SHP77 (cell line): ENCODE measurements at places on chromosomes 2 and 18.
A peak's percentile ranks its signal among the peaks of the same experiment; 100 is the strongest.

DNA sequence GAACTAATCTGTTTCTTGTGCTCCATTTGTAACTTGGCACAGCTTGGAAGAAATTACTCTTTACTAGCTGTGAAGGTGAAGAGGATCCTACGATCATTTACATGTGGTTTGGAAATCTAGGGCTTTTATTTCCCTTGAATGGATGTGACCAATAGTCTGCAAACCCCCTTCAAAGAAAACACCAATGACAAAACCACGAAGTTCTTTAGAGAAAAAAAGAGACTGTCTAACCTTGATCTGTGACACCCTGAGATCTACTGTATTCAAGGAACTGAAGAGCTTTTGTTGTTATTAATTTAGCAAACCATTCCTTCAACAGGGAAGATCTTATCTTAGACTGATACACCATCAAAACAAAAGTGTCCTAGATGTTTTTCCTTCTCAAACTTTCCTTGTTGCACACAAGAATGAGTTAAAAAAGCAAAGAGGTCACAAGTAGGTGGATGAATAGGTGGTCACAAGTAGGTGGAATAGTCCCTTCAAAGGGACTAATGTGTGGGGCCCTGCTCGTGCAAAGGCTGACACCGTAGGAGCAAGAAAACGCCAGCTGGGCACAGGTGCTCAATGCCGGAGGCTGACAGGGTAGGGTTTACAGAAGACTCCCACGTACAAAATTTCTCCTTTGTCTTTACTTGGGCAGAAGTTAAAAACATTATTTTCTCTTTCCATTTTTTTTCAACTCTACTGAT is 95.6 kb upstream of the ITGB6 start:
- no peak for DNase-seq

- DNase-seq, result peak; percentile 82
Observed at GRCh38 chr18:44803019-44803650, 122.4 kb downstream of the SETBP1 start.

- no peak for DNase-seq
Observed at GRCh38 chr2:136356125-136357006, 238.4 kb upstream of the CXCR4 start.

- DNase-seq, result peak; percentile 11
Observed at GRCh38 chr2:39730685-39731302, 48.3 kb downstream of the THUMPD2 start.

- no peak for DNase-seq
Observed at GRCh38 chr18:37006742-37007141, 177.8 kb downstream of the KIAA1328 start.

GRCh38 chr2:106270471-106270891 is 76.4 kb upstream of the UXS1 start:
- DNase-seq, result no peak

GRCh38 chr2:121754851-121755236 is 607 bp upstream of the TSN start:
- no peak for DNase-seq

DNA sequence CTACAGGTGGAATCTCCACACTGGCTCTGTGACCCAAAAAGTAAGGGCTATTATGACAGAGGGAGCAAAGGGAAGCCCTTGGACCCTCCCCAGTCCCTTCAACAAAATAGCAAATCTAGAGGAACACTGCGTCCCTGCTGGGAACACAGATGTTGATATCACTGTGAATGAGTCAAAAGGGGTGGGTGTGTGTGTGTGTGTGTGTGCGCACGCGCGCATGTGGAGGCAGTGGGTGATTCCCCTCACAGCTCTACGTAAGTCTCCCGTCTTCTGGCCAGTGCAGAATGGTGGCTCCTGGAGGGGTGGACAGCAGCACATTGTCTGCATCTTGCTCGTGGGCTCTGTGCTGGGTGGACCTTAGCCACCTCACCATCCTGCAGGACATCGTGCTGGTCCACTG is 7.8 kb upstream of the C2orf72 start:
- no peak for DNase-seq

DNA sequence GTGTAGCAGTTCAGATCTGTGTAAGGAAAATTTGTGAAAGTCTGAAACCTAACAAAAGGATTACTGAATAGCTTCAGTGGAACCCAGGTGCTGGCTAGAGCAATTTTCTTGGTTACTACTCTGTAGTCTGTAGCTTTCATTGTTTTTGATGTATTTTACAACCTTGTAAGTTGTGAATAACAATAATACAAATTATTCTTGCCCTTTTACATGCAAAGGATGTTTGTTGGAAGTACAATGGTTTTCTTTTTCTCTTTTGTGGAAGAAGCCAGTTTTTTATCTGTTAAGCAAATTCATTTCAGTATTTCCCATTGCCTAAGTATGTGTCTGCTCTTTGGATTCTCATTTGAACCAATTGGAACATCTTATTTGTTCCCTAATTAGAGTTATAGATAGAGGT is 10.2 kb downstream of the LCLAT1 start:
- DNase-seq, result no peak

- DNase-seq, result no peak
Observed at GRCh38 chr2:206983161-206983859, 44.0 kb downstream of the CPO start.

GRCh38 chr2:25402477-25402876 is 60.8 kb upstream of the DNMT3A start:
- no peak for DNase-seq

DNA sequence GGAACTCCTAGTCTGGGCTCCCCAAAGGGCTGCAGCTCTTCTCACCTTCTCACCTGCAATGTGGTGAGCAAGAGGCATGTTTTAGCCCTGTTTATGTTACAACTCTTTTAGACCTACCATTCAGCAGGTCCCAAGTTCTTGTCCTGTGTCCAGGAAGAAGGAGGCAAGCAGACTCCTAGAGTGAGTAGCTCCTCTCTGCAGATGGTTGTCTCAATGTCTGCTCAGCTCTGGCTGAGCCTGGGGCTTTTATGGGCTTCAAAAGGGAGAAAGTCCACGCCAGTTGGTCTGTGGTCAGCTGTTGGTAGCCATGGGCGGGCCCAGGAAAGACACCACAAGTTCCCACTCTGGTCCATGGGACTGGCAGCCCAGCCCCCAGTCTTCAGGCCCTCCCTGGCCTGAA is 148.1 kb upstream of the HS6ST1 start:
- DNase-seq, result no peak

- no peak for DNase-seq
Observed at GRCh38 chr2:128300151-128301020, 18.3 kb downstream of the HS6ST1 start.
